Endodermal cell (in vitro differentiated cells): ENCODE measurements at places on chromosomes 5 and 9.

- peak; percentile 14 for DNase-seq
Measured at GRCh38 chr5:169417676-169418075, 116.7 kb upstream of the SLIT3 start.

- no peak for DNase-seq
Measured at GRCh38 chr5:32330126-32330971, 17.6 kb upstream of the MTMR12 start.

- DNase-seq, result peak; percentile 66
Measured at GRCh38 chr5:118647587-118647986, 340.8 kb downstream of the DTWD2 start.

DNA sequence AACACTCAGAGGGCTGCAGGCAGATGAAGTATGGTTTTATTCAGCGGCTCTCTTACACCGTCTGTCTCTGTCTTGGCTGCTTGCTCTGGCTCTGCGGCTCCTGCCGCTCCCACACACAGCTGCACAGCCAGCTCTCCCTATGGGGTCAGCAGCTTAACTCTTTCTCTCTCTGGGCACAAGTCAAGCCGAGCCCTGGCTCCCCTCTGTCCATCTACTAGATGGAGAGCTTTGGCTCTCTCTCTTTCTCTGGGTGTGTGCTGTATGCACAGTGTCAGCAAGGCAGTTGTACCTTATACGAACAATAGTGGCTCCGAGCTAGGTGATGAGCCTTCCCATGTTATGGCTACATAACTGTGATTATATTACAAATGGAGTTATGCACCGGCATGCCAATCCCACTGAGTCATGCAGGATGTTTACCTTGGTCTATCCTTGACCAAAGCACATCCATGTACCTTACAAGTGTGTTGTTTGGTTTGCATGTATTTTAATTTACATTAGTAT, 19.3 kb upstream of the PPP2CA start:
- DNase-seq, result peak; percentile 77

- DNase-seq, result peak; percentile 63
Measured at GRCh38 chr5:157390551-157391297, 69.3 kb upstream of the NIPAL4 start.

- peak; percentile 97 for DNase-seq
Measured at GRCh38 chr5:128538250-128539037, 399 bp upstream of the FBN2 start.

GRCh38 chr9:134291961-134292871, 34.0 kb upstream of the RXRA start:
- no peak for DNase-seq

DNA sequence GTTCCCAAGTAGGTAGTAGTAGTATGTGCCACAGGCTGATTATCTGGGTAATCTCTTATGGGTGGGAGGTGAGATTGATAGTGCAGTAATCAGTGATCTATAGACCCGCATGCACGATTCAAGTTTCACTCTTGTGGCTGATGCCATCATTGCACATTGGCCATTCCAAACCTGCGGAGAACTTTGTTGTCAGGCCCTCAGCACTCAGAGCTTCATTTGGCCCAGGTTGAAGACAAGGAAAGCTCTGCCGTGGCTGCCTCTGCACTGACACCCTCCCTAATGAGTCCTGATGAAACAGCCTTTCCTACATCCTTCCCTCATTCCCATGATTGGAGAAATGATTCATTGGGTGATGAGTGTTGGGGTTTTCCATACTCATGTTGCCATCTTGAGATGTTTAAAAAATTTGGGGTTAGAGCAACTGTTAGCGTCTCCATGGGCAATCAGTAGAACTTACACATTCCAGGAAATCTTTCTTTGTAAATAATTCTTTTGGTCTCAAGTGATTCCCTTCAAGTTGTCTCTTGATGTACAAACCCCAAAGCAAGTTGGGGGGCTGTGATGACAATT, 22.9 kb downstream of the PROP1 start:
- no peak for DNase-seq

DNA sequence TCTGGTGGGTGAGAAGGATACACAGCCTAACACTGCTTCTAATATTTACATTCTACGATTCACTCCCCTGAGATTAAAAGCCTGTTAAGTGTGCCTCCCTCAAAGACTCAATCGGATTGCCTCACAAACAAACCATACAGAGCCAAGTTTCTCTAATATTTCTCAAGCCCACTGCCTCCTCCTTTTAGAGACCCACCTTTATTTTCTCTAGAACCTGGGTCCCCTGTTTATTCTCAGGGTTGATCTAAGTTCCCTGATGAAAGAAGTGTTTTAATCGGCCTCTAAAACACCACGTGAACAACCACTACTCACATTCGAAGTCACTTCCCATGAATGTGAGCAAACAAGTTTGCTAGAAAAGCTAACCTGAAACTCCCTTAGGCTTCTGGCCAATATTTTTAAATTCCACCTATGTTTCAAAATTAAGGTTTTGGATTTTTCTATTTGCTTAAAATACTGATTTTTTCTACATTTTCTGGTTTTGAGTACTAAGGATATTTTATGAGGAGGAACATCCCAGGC, 76.5 kb downstream of the GLIS3 start:
- DNase-seq, result no peak

DNA sequence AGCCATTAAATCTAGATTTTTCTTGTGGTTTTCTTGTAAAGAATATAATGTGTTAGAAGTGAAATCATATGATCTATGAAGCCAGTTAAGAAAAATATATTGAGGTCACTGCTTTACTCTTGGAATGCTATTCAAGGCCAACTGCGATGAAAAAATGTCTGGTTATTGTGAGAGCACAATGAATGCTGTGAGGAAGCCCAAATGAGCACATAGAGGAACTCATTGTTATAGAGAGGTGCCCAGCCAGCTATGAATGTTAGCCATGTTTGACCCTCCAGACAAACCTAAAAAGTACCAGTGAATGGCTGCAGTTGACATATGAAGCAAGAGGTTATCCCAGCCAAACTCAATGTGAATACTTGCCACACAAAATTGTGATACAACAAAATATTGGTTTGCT, 359.8 kb upstream of the FAM174A start:
- DNase-seq, result no peak

DNA sequence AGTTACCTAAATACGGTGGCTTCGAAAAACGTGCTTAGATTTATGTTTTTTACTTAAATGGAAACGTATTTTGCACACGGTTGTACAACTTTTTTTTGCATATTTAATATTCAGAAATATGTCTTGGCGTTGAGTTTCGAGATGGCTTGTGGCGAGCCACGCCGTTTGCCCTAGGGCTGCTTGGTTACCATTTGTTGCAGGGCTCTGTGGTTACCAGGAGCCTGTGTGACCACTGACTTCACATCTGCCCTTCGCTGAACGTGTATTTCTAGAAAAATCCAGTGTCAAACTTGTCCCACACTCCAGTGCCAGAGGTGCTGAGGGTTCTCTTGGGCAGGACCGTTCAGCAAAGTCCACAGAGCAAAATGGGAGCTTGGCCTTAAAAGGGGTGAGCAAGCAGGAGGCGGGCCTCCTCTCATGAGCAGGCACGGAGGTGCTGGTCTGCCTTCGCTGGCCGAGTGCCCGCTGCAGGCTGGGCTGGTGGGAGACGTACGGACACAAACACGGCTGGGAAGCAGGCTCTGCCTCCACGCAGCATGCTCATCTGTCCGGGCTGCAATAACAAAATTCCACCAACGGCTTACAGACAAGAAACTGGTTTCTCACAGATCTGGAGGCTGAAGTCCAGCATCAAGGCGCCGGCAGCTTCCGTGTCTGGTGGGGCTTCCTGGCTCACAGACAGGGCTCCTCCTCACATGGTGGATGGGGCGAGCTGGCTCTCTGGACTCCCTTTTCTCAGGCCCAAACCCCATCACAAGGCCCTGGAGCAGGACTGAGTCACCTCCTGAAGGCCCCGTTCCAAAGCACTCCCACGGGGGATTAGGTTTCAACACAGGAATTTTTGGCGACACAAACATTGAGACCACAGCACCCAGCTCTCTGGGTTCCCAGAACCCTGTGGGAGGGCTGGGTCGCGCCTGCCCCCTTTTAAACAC, 5.4 kb downstream of the MRPL36 start:
- DNase-seq, result no peak

- DNase-seq, result no peak
Measured at GRCh38 chr5:109298794-109299193, 111.0 kb downstream of the PJA2 start.

DNA sequence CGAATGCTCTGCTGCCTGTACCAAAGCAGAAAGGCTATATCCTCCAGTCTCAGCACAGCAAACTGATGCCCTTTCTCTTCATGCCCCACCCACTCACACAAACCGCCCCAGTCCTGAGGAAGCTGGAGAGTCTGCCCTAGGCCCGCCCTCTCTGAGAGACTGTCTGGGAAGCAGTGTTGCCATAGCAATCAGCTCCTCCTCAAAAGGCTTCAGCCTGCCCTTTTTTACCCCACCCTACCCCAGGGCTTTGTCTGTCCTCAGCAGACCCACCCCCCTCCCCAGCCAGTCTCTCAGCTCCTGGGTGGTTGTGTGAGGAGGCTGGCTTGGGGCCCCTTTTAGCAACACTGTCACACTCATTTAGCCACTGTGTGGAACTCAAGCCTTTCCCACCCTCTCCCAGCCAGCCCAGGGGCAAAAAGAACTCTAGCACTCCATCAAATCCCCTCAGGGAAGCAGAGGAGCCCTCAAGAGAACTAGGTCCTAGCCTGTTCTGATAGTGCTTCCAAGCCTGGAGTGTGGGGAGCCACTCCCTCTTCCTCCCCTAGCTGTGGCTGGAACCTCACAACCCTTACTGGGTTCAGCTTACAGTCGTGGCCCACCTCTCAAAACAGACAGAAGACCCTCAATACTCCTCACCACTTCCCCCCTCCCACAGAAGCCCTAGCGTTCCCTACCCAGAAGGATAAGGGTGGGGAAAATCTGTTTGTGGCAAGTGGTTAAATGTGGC, 1.4 kb downstream of the ATOSB start:
- peak; percentile 96 for DNase-seq

- no peak for DNase-seq
Measured at GRCh38 chr5:138925090-138925635, 50.0 kb upstream of the LRRTM2 start.

DNA sequence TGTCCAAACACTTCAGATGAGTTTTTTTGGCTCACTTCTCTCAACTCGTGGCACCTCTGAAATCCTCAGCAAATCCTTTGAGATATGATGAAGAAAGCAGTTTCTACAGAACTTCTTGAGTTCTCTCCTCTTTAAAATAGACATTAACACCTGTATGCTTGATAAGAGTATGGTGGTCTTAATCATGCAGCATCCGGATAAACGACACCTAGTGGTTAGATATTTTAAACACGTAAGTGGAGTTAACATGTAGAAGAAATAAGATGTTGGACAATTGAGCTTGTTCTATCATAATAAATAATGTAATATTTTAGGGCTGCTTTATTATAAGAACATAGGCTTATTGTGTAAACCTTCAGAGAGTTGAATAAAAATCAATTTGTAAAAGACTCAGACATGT, 324.8 kb downstream of the CYLC2 start:
- no peak for DNase-seq

- peak; percentile 59 for DNase-seq
Measured at GRCh38 chr5:127396490-127397155, 106.0 kb downstream of the MEGF10 start.

DNA sequence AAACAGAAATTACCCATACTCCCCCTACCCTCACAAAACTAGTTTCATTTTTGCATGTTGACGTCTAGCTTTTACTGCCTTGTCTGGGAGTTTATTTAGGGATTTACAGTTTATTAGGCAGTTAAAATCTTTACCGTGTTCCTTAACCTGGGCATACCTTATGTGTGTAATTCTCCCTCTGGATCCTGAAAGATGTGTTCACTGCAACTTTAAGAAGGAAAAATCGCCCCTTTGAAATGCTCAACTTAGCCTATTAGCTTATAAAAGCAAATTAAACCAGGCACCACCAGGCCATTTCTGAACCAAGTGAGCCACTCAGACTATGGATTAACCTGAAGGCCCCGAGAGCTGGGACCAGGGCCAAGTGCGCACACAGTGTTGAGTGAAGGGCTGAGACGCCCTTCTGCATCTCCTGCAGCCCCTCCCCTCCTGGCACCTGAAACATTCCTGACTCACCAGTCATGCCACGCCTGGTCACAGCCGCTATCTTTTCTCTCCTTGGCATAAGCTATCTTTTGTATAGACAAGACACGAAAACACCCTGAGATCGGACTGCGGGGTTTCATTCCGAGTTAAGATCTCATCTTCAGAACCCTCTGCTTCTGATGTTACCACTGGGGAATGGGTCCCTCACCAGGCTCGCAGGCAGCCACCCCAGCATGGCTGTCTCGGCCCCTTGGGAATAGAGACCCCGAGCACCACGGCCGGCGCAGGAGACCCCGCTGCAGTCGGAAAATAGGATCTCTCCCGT, 111.9 kb downstream of the ROR2 start:
- DNase-seq, result peak; percentile 50

DNA sequence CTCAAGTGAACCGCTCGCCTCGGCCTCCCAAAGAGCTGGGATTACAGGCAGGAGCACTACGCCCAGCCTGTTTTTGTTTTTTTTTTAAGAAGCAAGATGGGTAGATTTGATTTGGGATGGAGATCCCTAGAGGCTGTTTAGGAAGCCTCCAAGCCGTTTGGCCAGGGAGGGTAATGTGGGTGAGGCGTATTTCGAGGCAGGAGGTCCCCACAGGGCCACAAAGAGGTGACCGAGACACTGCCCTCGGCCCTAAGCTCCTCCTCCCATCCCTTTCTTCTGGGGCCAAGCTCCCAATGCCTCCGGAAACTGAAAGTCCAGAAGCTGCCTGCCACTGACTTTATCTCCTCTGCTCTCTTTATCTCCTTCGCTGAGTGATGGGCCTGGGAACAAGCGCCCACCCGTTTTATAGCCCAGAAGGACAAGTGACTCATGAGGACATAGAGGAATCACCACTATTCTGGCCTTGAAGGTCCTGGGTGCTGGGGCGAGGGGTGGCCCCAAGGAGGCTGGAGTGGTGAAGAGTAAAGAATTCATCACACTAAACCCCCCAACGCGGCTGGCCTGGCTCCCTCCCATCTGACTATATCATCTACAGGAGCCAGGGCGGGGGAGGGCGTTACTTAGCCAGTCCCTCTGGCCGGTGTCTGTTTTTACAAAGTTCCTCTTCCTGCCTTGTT, 2.0 kb upstream of the RALGDS start:
- DNase-seq, result no peak

DNA sequence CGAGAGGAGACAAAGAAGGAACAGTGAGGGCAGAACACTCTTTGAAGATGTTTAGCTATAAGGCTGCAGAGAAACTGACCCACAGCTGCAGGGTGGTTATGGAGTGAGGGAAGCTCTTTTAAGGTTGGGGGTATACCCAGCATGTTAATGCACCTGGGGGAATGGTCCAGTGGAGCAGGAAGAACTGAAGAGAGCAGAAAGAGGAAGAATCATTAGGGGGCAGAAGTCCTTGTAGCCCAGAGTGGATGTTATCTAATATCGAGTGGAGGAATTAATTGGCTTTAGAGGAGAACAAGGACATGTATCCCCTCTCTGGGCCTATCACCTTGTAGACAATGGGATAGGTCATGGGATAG, 7.7 kb downstream of the IL4 start:
- no peak for DNase-seq
